ENCODE measurements at places on chromosomes 3 and 15.
A peak's percentile ranks its signal among the peaks of the same experiment; 100 is the strongest.

DNA sequence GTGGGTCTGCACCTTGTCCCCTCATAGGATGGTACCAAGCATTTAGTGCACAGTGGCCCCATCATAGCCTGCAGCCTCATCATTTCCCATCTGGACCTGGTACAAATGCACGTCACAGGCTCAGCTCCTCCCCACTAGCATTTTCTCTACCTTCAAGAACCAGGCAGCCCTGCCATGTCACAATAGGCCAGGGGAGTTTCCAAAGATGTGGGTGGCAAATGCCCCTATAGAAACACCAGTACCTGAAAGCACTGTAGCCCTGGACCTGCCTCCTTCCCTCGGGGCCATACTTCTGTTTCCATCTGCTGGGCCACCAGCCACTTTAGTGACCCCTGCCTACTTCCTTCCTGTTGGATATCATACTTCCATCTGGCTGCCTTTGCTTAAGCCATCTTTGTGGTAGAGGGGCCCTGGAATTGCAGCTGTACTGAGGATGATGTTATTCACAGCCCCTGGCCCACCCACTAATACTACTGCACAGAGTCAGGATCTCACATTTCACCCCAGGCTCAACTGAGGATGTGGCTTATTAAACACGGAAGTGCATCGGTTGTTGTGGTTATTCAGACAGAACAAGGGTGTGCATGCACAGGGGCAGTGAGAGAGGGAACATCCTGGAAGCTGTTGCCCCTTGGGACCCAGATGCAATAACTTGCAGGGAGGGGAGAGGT lies 3.8 kb downstream of the TCTA start:
- peak; percentile 54 for DNase-seq

DNA sequence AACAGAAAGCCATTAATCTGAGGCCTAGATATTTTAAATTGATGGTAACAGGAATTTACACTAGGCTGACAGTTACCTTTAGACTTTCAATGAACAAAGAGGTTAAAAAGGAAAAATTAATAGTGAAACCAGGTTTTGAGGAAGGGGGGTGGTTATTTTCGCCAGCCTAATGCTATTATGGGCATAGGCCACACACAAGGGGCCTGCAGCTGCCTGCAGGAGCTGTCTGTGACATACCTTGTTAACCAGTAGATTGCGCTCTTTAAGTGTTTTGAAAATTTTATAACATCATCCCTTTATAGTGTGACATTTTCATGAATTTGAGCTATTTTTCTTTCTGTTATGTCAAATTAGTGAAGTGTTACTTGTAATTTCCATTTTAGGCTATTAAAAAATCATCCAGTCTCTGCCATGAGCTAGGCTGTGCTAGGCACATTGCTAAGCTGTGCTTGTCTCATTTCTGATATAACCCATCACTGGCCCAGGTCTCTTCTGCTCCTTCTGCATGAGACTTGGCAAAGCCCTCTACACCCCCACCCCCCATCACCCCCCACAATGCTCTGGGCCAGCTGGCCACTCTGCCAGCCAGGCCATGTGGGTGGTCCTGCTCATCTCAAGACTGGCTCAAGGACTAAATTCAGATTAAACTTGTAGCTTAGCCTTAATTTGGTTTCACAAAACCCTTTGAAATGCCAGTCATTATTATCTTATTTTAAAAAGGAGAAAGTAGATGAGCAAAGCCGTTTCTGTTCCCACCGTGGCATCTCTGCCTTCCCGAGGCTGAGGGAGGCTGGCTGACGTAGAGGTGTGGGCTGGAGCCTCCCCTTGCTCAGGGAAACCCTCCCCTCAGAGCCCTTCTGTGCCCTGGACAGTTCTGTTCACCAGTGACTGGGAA lies 48.4 kb upstream of the SEC22A start:
- no peak for DNase-seq

- DNase-seq, result no peak
These were observed 123.0 kb upstream of the EIF1B start for GRCh38 chr3:40186508-40186907.

GRCh38 chr3:28039829-28040228 lies 201.6 kb upstream of the CMC1 start:
- DNase-seq, result no peak

- no peak for DNase-seq
These were observed 180.7 kb upstream of the LMCD1 start for GRCh38 chr3:8320711-8321458.

- no peak for DNase-seq
These were observed 151.1 kb downstream of the IL20RB start for GRCh38 chr3:137108699-137109440.

GRCh38 chr3:139358841-139359562 lies 15.2 kb downstream of the MRPS22 start:
- no peak for DNase-seq

DNA sequence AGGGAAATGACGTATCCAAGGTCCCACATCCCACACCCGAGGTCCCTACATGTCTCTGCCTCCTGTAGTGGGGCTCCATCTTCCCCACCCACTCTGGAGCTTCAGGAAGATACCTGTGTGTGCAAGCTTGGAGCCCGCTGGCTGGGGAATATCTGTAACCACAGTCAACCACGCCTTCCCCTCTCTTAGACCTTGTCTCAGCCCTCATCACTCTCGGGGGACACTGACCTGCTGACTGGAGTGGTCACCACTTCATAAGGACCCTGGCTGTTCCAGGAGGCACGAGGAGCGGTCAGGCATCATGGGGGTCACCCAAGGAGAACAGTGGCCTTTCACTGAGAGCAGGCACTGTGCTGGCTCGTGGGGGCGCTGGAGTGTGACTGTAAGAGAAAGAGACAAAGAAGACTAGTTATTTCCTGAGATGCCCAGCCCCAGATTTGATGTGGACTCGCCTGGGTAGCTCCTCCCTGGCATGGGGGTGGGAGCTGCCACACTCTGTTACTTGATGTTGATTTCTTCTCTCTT lies 48.6 kb downstream of the CTXND1 start:
- no peak for DNase-seq

DNA sequence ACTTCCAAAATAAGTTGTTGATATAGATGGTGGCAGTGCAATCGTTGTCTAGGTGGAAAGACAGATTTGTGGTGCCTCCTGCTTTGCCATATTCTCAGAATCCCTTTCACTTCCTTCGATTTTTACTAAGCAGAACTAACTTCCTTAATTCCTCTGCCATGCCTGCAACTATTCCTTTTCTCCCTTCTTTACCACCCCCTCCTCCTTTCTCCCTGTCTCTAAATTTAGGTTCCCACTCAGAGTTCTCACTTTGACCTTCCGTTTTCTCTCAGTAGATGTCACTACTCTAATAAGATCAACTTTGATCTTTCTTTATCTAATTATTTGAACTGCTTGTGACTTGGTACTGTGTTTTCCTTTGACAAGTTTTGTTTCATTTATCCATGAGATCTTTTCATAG lies 351.2 kb downstream of the LPP start:
- DNase-seq, result no peak

DNA sequence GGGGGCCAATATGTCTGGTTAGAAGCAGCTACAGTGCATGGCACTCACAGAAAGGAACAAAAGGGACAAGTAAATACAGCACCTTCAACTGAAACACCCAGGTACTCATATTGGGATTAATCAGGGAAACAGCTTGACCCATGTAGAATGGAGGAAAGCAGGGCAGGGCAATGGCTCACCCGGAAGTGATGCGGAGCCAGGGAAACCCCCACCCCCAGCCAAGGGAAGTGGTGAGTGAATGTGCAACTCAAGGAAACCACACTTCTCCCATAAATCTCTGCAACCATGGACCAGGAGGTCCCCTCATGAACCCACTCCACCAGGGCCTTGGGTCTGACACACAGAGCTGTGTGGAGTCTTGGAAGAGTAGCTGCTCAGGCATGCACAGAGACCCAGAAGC lies 117.1 kb downstream of the MTHFS start:
- DNase-seq, result no peak

- DNase-seq, result no peak
These were observed 27.1 kb upstream of the P4HTM start for GRCh38 chr3:48962939-48963338.

GRCh38 chr3:165462636-165463334 lies 266.6 kb upstream of the SLITRK3 start:
- DNase-seq, result no peak
